ENCODE measurements at places on chromosomes 2 and 18.
A peak's percentile ranks its signal among the peaks of the same experiment; 100 is the strongest.

DNA sequence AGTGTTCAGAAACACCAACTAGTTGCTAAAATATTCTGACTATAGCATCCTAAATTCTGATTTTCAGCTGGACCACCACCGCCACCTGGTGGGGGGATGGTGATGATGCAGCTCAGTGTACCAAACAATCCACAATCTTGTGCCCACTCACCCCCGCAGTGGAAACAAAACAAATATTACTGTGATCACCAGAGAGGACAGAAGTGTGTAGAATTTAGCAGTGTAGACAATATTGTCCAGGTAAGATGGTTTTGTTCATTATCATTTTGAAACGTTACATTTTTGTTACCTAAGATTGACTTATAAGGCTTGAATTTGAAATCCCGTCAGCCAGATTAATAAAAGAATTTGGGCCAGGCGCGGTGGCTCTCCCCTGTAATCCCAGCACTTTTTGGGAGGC, 31.7 kb upstream of the UBXN4 start:
- DNase-seq: peak; percentile 53

- no peak for DNase-seq
Observed at GRCh38 chr2:12506846-12507245, 209.9 kb upstream of the TRIB2 start.

GRCh38 chr2:63764630-63765029, 77.1 kb upstream of the UGP2 start:
- no peak for DNase-seq

- DNase-seq: no peak
Observed at GRCh38 chr2:203605302-203605701, 70.2 kb upstream of the RAPH1 start.

GRCh38 chr2:211930331-211930730, 608.3 kb downstream of the ERBB4 start:
- no peak for DNase-seq

DNA sequence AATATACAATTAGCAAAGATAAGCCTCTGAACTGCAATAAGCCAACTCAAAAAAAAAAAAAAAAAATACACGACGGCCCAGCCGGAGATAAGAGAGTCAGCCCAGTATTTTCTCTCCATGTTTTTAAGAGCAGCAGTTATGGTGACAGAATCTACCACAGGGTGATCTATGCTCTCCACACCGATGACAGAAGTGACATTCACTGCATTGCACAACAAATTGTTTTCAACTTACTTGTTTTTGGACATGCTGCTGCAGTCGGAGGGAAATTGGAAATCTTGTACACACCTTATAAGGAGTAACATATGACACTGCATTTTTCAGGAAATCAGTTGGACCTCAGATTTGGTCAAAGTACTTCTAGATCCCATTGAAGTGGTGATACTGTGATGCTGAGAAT, 23.3 kb upstream of the APOB start:
- no peak for DNase-seq

GRCh38 chr18:4765401-4765800, 310.3 kb upstream of the DLGAP1 start:
- DNase-seq: no peak

- DNase-seq: no peak
Observed at GRCh38 chr2:73269686-73270465, 14.4 kb downstream of the FBXO41 start.

DNA sequence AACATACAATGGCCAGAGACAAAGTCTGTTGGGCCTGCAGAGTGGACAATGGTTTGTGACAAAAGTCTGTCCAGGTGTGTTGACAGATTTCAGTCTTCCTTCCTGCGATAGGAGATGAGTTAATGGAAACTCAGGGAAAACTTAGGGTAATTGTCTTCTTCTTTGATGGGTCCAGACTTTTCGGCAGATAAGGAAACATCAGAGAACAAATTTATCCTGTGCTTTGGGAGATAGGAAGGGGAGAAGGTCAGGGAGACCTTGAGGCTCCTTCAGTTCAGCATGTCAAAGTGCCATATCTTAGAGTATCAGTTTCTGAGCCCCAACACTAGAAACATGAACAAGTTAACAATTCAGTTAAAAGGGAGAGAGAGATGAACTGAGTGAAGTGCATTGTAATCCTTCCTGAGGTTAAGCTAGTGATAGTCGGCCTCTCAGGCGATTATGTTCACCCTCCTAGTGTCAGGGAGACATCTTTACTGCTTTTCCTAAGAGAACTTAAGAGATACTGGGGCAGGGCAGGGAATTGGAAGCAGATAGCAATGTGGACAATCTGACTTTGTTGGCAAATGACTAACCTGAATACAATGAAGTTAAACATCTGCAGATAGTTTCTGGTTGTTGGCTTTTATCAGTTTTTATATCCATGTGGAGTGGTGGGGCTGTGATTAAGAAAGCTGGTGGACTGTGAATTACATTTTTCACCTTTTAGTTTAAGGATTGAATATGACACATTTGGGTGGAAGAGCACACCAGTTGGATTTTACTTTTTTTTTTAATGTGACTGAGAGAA, 248.8 kb upstream of the FN1 start:
- DNase-seq: no peak

DNA sequence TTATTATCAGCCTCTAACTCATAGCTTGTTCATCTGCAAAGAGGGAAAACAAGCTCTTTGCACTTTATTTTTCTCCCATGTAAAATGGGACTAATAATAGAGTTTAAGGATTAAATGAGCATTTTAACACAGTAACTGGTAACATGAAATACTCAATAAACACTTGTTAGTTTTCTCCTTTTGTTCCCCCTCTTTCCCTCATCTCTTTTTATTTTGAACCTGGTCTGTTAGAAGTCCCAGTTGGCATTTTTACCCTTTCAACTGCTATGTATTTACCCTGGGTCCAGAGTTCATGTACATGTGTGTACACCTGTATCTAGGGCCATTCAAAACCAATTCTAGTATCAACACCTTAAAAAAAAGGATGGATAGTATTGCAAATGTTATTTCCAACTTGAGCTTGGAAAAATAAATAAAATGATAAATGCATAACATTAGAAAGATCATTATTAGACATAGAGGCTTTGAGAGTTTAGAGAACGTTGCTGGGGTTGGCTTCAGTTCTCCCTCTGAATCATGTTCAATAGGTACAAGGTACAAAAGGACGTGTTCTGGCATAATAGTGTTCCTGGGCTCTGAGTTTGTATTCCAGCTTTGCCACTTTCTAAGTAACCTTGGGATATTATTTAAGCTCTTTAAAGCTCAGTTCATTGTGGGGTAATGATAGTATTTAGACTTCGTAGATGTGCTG, 5.2 kb upstream of the VPS54 start:
- DNase-seq: no peak

- DNase-seq: no peak
Observed at GRCh38 chr2:62966991-62967390, 83.6 kb upstream of the OTX1 start.

DNA sequence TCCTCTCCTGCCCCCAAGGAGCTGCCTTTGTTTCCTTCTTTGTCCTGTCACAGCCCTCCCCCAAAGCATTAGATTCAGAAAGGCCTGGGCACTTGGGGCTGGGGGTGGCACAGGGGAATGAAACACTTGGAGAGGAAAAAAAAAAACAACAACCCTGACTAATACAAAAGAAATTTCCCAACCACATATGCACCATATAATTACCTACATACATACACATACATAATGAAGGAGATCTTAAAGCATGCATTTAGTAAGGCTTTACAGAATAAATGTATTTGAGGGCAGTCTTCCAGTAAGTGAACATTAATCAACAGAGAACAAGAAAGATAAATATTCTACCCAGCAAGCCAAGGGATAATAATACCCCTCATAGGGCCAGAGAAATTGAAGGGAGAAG, 70.0 kb upstream of the PPP1CB start:
- DNase-seq: no peak

- DNase-seq: no peak
Observed at GRCh38 chr2:217902379-217903141, 100.2 kb downstream of the TNS1 start.

- DNase-seq: no peak
Observed at GRCh38 chr18:54338230-54338629, 19.4 kb downstream of the STARD6 start.

DNA sequence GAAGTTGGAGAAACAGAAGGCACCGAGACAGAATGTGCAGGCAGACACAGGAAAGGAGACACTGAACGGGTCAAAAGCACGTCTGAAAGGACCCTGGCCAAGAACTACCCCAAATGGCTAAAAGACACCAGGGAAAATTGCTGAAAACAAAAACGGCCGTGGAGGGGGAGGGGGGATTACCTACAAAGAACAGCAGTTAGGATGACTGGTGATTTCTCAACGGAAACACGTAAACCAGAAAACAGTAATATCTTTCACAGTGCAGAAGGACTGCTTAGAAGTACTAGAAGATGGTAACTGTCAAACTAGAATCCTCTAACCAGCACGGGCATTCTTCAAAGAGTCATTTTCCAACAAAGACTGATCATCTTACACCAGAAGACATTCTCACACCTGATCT, 142.6 kb downstream of the HDAC4 start:
- DNase-seq: no peak

DNA sequence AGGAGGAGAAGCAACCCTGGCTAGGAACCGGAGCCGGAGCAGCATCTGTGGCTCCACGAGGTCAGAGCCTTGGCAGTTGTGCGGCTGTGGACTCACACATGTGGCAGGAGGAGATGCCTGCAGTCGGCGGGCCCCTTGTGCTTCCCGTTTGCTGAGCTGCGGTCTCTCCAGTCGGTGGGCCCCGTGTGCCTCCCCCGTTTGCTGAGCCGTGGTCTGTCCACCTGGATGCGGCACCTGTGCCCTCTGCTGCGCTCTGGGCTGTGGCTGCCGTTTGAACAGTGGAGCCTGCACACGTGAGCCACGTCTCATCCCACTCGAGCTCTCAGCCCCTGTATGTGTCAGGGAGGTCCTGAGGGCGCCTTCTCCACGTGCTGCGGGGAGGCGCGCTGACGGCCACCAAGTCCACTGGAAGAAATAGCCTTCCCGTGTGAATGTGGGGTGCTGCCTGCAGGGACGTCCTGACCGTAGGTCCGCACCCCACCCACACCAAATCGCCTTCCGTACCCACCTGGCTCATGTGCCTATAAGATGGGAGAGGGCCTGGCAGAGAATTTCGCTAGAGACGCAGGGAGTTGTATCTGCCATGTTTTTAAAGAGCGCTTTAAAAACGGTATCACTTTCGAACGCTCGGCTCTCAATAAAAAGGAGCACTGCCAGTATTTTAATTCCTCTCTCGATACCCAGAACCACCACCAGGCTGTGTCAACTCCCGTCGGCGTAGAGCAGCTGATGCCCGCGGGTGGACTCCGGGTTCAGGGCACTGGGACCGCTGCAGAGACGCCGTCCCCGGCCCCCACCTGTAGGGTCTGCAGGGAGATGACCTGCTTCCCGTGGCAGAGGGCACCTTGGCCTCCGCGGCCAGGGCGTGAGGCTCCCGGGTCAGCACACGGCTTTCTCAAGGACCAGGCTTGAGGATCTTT, 117.0 kb downstream of the NFATC1 start:
- DNase-seq: no peak
